GM13976 (cell line): ENCODE measurements at places on chromosomes 11 and 22.

- no peak for DNase-seq
These were observed 15.9 kb downstream of the PDGFD start for GRCh38 chr11:104148074-104148473.

- DNase-seq = no peak
These were observed 33.6 kb downstream of the NTM start for GRCh38 chr11:131404010-131404409.

GRCh38 chr22:24833881-24834495 is 28.0 kb downstream of the SGSM1 start:
- DNase-seq = no peak

DNA sequence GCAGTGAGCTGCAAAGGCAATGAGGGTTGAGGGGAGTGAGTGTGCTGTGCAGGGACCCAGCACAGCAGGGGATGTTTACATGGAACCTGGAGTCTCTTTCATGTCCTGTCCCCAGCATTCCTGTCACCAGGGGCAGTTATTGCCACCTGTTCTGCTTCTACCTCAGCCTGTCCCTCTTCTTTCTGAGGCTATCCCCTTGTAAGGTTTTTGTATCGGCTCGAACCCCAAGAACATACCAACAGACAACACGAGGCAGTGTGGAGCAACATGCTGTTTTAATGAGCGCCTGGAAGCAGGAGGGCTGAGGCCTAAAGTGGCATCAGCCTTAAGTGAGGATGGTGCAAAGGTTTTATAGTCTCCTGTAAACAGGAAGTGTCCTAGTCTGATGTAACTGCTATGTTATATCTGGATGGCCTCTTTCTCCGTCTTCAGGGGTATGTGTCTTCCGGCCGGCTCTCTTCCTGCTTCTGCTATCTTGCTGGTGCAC is 3.9 kb downstream of the SCGB2A2 start:
- DNase-seq = no peak

DNA sequence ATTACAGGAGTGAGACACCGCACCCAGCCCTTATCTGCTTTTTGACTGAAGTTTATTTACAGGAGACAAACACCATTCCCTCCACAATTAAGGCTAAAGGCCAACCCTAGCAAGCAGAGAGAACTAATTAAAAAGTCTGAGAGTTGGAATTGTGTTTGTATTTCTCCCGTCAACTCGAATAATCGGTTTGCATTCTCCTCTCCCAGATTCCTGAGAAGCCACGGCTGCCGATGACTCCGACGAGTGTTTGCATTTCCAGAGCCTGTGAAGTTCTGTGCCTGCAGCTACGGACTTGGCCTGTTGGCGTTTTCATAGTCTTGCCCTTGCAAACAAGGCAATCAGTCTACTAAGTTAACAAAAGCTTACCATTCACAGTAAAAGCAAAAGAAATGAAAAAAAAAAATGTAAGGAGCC is 73.2 kb upstream of the NUP50 start:
- DNase-seq = no peak

GRCh38 chr11:102488208-102488607 is 35.6 kb upstream of the TMEM123 start:
- no peak for DNase-seq

DNA sequence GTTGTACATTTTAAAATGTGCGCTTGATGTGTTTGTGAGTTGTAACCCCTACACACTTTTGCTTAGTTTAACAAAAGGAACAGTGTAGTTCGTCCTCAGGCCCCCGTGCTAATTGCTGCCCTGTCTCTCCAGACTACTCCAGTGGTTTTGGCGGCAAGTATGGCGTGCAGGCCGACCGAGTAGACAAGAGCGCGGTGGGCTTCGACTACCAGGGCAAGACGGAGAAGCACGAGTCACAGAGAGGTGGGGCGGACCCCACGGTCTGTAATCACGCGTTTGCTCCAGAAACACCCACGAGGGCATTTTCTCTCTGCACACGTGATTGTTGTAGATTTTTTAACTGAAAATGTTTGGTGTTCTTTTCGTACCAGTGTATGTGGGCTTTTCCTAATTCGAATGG is 18.6 kb downstream of the CTTN start:
- DNase-seq = no peak

GRCh38 chr11:114399490-114400215 is 658 bp downstream of the C11orf71 start:
- DNase-seq = no peak

GRCh38 chr22:26320447-26320846 is 108.6 kb upstream of the ASPHD2 start:
- DNase-seq = no peak

DNA sequence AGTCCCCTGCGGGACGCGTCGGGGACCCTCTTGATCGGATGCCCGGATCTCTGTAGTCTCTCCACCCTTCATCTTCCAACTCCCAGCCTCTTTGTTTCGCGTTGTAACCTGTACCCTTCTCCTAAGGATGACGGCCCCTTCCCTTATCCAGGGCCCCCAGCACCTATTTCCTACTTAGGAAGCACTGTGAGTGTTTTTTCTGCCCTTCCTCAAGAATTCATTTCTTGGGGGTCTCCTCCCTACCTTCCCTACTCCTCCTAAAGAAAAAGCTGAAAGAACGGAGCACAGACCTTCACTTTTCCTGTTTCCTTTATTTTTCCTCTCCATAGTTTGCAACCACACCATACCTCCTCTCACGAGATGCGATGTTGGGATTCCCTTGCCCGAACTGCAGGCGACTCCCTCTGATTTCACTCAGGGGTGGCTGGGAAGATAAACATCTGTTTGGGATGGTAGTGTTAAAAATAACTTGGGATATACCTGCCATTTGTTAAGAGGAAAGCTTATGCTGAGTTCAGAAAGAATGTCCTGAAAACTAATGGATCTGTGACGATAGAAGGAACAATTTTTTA is 593 bp downstream of the FAM118B start:
- DNase-seq = no peak

- DNase-seq = no peak
These were observed 18.0 kb downstream of the TBRG1 start for GRCh38 chr11:124640666-124641065.

GRCh38 chr22:40241200-40241763 is 63.6 kb downstream of the TNRC6B start:
- no peak for DNase-seq
